ENCODE measurements at places on chromosomes 1 and 21.

DNA sequence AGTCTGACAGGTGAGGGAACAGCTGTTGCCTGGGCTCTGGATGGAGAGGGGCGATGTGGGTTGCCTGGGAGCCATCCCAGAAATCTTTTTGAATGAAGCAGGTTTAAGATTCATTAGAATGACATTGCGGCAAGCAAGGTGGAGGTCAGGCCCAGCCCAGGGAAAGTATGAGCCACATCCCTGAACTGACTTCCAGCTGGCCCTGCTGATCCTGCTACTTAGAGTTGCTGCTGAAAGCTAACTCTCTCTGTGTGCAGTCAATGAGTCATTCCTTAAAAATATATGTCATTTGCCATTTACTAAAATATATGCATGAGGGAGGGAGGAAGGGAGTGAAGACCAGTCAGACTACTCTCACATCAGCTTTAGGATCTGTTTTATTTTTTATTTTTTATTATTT, 54.3 kb upstream of the RAB3GAP2 start:
- no peak for DNase-seq

DNA sequence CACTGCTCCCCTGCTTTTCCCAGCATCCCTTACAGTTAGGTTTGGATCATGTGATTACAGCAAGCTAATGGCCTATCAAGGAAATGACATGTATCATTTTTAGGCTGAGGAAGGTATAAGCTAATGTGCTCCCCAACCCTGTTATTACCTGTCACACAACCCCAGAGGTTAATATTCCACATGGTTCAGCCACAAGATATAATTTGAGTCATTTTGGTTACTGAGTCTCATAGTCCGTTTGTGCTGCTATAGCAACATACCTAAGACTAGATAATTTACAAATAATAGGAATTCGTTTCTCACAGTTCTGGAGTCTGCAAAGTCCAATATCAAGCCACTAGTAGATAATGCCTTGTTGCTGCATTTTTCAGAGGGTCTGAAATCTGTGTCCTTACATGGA, 29.1 kb upstream of the SLC16A1 start:
- DNase-seq: no peak

GRCh38 chr1:8930116-8930515, 15.6 kb upstream of the CA6 start:
- no peak for DNase-seq

DNA sequence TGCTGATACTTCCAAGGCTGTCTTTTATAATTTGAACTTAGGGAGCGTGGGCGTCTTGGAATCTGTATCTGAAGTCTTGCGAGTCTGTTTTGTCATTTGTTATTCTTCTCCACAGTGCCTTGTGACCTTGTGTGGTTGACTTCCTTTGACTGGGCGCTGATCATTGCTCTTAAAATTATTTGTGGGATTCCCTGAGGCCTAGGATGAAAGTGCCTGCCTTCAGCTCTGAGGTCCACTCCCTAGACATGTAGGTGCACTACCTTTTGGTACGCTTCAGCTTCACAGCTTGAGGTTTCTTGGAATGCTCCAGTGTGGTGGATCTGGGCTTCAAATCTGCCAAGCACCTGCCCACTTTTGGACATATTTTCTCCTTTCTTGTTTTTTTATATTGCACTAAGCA, 50.2 kb upstream of the IGSF5 start:
- DNase-seq: no peak

DNA sequence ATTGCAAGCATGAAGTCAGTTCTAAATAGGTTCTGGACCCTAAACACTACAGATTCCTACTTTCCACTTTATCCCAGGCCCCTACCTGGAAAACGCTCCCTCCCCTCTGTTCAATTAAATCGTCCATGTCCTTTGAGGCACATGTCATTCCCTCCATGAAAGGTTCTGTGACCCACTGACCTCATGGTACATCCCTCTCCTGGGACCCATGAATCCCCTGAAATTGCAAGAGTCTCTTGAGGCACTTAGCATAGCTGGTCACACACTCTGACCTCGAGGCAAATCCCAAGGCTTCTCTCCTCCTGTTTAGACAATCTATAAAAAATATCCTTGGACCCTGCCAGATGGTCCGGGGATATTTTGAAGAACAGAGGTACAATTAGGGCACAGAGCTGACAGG, 34.3 kb upstream of the KRTAP19-8 start:
- DNase-seq: no peak
